ENCODE measurements at places on chromosomes 4 and X. TPM values are rescaled to one million over a fixed set of nuclear protein-coding genes. Genes with fewer than 3 reads are reported as not detected.

The PAGE4 gene
- polyA plus RNA-seq, result not detected

The ADAMTS3 gene
- 2.2 TPM for polyA plus RNA-seq

The GABRB1 gene
- 0.27 TPM for polyA plus RNA-seq

The EDNRA gene
- 15.0 TPM for polyA plus RNA-seq

The SPINK2 gene
- 0.72 TPM for polyA plus RNA-seq

The SNCA gene
- polyA plus RNA-seq, result 26.0 TPM

The ITIH6 gene
- polyA plus RNA-seq, result 0.04 TPM

The LEF1 gene
- polyA plus RNA-seq, result 8.5 TPM

The JADE3 gene
- 9.3 TPM for polyA plus RNA-seq

The RNF212 gene
- 1.8 TPM for polyA plus RNA-seq

The PPP1R3F gene
- polyA plus RNA-seq, result 3.3 TPM

The HERC3 gene
- 15.1 TPM for polyA plus RNA-seq

The ODAPH gene
- not detected for polyA plus RNA-seq

GRCh38 chr4:105147553-105148161, 981 bp downstream of the TET2 start:
- DNase-seq, result peak; percentile 72
- H3K4me3 ChIP-seq, result peak overlapping the region; percentile 99
- H3K36me3 ChIP-seq, result no peaks in the 10 kb centered on the region
- peak overlapping the region; percentile 88 for H3K27ac ChIP-seq

GRCh38 chr4:176150356-176150682, 45.1 kb downstream of the SPATA4 start:
- no peak overlapping the region for H3K4me3 ChIP-seq
- no peaks in the 10 kb centered on the region for H3K27me3 ChIP-seq
- H3K27ac ChIP-seq, result no peak overlapping the region
- DNase-seq, result no peak
- no peaks in the 10 kb centered on the region for H3K4me1 ChIP-seq

GRCh38 chr4:37948542-37948941, 11.7 kb upstream of the PTTG2 start:
- H3K4me3 ChIP-seq, result no peak overlapping the region
- no peak for DNase-seq
- no peaks in the 10 kb centered on the region for H3K4me1 ChIP-seq
- no peaks in the 10 kb centered on the region for H3K27me3 ChIP-seq
- H3K36me3 ChIP-seq, result no peaks in the 10 kb centered on the region

DNA sequence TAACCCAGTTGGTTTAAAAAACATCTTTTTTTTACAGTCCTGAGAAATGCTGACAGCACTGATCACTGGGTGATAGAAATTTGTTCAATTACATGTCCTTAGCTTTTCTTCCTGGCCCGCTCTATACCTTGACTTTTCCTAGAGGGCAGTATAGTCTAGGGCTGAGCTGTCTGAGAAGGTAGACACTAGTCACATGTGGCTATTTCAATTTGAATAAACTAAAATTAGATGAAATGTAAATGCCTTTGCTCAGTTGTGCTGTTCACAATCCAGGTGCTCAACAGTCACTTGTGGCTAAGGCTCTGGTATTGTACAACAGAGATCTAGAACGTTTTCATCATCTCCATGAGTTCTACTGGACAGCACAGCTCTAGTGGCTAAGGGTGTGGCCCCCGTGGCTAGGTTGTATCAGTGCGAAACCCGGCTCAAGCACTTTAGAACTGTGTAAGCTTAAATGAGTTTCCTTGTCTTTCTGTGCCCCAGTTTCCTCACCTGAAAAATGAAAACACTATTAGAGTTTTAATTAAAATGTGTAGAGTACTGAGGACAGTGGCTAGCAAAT, 111.6 kb upstream of the WDR17 start:
- H3K4me1 ChIP-seq, result no peaks in the 10 kb centered on the region
- DNase-seq, result no peak
- no peaks in the 10 kb centered on the region for H3K27me3 ChIP-seq
- no peak overlapping the region for H3K4me3 ChIP-seq

- no peak overlapping the region for H3K4me3 ChIP-seq
- no peak for DNase-seq
- H3K36me3 ChIP-seq, result peaks cover 32% of the 10 kb centered on the region
Measured at GRCh38 chr4:83267830-83268475, 16.6 kb downstream of the COQ2 start.

- no peak overlapping the region for H3K27ac ChIP-seq
- H3K36me3 ChIP-seq, result no peaks in the 10 kb centered on the region
- H3K4me1 ChIP-seq, result no peaks in the 10 kb centered on the region
- H3K27me3 ChIP-seq, result no peaks in the 10 kb centered on the region
Measured at GRCh38 chrX:40201329-40201885, 103.6 kb upstream of the BCOR start.

DNA sequence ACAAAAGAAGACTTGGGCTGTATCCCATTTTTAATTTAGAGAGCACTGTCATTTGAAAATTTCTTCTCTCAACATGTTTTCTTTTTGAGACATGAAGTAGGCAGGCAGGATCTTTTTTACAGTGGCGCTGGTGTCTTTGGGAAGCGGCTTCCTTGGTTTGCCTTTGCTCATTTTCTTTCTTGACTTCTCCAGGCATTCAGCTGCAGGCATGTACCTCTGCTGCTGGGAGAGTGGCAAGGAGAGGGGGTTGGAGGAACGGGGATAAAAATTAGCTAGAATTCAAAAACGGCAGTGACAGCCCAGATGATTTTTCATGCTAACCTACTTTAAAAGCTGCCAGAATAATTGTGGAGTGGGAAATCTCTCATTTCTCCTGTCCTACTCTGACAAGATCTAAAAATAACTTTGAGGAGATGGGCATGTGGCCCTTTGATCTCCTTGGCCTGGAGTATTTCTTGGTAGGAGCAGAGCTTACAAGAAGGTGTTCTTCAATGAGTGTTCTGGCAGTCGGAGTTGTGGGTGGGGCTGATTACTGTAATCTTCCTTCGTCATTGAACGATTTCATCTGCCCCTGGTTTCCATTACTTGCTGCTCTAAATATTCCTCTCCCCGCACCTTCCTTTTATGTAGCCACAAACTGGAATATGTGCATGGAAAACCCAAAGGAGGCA, 54.8 kb downstream of the TBL1X start:
- H3K4me1 ChIP-seq, result no peaks in the 10 kb centered on the region
- no peak overlapping the region for H3K4me3 ChIP-seq
- no peaks in the 10 kb centered on the region for H3K36me3 ChIP-seq
- H3K27ac ChIP-seq, result no peak overlapping the region
- H3K27me3 ChIP-seq, result no peaks in the 10 kb centered on the region

- no peak for DNase-seq
- no peak overlapping the region for H3K4me3 ChIP-seq
- H3K36me3 ChIP-seq, result no peaks in the 10 kb centered on the region
- H3K27ac ChIP-seq, result no peak overlapping the region
- H3K4me1 ChIP-seq, result no peaks in the 10 kb centered on the region
- H3K27me3 ChIP-seq, result no peaks in the 10 kb centered on the region
Measured at GRCh38 chr4:20194123-20195013, 57.3 kb upstream of the SLIT2 start.

GRCh38 chr4:181896614-181897013, 346.6 kb upstream of the TENM3 start:
- no peaks in the 10 kb centered on the region for H3K27me3 ChIP-seq
- no peaks in the 10 kb centered on the region for H3K4me1 ChIP-seq
- H3K4me3 ChIP-seq, result no peak overlapping the region
- H3K27ac ChIP-seq, result no peak overlapping the region

DNA sequence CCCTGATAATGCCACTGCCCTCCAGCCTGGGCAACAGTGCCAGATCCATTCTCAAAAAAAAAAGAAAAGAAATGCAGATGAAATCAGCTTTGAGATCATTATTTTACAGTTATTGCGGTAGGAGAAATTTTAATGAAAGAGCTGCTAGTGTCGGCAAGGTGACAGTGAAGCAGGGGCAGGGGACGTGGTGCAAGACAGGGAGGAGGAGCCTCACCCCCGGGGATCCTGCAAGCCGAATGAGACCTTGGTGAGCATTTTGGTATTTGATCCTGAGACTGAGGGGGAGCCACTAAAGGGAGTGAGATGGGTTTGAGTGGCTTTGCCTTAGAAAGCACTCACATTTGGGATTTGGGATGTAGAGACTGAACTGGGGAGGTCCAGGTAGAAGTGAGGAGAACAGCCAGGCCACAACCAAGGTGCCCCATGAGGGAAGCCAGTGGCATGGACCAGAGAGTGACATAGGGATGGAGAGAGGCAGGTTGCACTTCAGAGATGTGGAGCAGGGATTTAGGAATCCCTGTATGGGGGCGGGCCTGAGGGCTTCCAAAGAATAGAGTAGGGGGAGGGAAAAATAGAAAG, 23.6 kb downstream of the RBM10 start:
- H3K36me3 ChIP-seq, result peaks cover 46% of the 10 kb centered on the region
- DNase-seq, result no peak
- no peaks in the 10 kb centered on the region for H3K4me1 ChIP-seq
- H3K27ac ChIP-seq, result no peak overlapping the region
- no peaks in the 10 kb centered on the region for H3K27me3 ChIP-seq
- no peak overlapping the region for H3K4me3 ChIP-seq

GRCh38 chr4:107130157-107130556, 94.0 kb upstream of the DKK2 start:
- no peaks in the 10 kb centered on the region for H3K4me1 ChIP-seq
- H3K36me3 ChIP-seq, result no peaks in the 10 kb centered on the region
- no peak overlapping the region for H3K27ac ChIP-seq
- DNase-seq, result no peak
- no peaks in the 10 kb centered on the region for H3K27me3 ChIP-seq
- H3K4me3 ChIP-seq, result no peak overlapping the region

DNA sequence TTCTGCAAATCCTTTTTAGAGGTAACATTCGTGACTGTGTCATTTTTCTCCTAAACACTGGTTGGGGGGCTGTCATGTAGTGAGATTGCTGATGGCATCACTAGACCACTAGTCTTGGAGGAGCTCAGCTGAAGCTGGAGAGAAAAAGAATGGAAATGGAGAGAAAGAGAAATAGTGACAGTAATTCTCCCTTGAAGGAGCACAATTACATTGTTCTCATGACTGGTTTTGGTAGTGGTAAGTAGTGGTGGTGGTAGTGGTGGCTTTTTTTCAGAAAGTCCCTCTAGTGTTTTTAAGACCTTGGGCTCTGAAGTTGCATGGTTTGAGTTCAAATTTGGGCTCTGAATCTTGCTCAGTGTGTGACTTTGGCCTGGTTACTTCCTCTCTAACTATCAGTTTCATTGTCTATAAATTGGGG, 99.8 kb downstream of the LARP7 start:
- no peaks in the 10 kb centered on the region for H3K27me3 ChIP-seq
- H3K27ac ChIP-seq, result no peak overlapping the region
- no peak overlapping the region for H3K4me3 ChIP-seq
- DNase-seq, result no peak

DNA sequence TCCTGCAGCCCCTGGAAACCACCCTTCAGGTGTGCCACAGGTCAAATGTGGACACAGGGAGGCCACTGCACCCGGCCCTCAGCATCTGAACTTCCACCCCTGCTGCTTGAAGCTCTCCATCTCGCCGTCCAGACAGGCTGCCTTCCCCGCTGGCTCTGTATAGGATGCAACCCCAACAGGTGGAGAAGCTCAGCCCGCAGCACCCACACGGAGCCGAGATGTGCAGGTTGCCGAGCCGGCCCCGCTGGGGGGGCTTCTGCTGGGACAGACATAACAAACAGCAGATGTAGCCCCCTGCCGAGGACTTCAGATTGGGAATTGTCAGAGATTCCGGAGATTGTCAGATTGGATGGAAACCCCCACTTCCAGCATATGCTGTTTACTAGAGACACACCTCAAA, 20.5 kb downstream of the TMEM187 start:
- no peaks in the 10 kb centered on the region for H3K36me3 ChIP-seq
- DNase-seq, result no peak
- no peaks in the 10 kb centered on the region for H3K27me3 ChIP-seq
- no peak overlapping the region for H3K4me3 ChIP-seq
- no peak overlapping the region for H3K27ac ChIP-seq
- no peaks in the 10 kb centered on the region for H3K4me1 ChIP-seq

DNA sequence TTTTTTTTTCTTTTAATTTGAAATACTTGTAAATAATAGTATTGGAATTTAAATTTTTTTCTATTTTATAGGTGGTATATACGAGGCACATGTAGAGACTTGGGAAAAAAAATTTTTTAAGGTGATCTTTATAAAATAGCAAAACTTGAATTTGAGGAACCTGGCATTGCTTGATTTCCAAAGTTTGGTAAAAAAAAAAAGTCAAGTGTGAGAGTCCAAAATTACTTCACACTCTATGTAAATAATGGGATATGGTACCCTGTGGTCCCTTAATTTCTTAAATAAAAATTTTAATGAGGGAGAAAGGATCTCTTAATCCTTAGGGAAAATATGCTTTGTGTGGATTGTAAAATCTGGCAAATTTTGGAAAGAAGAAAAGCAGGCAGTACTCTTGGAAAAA, 19.0 kb downstream of the SPRY1 start:
- H3K4me3 ChIP-seq, result no peak overlapping the region
- no peak for DNase-seq
- H3K4me1 ChIP-seq, result peaks cover 39% of the 10 kb centered on the region
- no peak overlapping the region for H3K27ac ChIP-seq
